ENCODE measurements at places on chromosomes 3 and 15.
A peak's percentile ranks its signal among the peaks of the same experiment; 100 is the strongest.

DNA sequence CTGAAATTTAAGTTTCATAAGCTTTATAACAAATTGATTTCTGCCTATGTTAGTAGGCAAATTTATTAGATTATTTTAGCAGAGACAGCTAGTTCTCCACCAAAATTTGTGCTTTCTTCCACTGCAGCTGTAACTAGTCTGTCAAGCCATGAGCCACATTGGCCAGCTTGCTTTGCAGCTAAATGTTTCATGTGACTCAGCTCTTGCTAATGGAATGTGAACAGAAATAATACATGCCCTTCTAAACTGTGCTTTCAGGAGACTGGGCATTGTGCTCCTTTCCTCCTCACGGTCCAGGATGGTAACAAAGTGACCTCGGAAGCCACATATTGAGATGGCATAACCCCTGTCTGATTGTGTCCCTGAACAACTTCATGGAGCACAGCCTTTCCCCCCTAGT is 51.3 kb upstream of the KPNA4 start:
- DNase-seq = no peak

DNA sequence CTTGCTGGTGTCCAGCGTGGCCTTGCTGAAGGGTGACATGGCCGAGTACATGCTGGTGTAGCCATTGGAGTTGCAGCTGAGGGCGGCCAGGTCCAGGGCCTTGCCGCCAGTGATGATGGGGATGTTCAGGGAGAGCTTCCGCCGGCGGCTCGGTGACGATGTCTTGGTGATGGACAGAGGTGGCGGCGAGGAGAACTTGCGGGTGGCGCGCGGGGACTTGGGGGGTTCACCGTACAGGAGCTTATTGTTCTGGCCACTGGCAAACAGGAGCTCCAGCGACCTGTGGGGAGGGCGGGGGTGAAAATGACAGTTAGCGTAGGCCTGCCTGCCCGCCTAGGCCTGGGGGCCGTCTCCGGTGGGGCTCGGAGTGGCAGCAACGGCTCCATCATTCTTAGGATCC is 59.0 kb upstream of the CTSH start:
- no peak for DNase-seq

DNA sequence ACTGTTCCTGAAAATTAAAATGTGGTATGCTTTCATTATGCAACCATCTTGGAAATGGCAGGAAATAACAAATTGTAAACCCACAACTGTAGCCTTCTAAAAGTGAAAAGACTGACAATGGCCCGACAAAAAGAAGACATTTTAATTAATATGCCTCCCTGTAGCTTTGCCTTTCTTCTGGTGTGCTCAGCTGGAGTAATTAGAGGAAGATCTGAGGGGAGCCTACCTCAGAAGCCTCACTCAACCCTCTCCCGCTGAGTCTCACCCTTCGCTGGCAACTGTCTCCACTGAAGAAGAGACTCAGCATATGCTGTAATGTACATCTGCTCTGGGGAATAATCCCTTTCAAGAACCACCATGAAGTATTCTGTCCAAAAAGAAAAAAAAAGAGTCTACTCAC is 104.7 kb upstream of the SETMAR start:
- DNase-seq = no peak

DNA sequence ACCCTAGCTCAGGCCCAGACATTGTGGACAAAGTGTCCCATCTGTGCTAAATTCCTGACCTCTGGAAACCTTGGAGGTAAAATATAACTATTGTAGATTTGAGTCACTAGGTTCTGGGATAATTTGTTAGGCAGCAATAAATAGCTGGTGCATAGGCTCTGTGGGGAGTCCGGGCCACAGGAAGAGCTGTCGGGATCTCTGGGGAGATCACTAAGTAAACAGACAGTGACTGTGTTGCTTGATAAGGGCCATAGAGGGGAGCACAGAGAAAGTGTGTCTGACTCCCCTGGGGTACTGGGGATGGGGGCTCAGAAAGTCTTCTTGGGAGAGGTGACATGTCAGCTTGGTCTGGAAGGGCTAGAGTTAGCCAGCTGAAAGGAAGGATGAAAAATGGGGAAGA is 37.7 kb upstream of the MRPS22 start:
- DNase-seq = no peak

GRCh38 chr15:66413579-66413978 is 26.9 kb downstream of the MAP2K1 start:
- no peak for DNase-seq

DNA sequence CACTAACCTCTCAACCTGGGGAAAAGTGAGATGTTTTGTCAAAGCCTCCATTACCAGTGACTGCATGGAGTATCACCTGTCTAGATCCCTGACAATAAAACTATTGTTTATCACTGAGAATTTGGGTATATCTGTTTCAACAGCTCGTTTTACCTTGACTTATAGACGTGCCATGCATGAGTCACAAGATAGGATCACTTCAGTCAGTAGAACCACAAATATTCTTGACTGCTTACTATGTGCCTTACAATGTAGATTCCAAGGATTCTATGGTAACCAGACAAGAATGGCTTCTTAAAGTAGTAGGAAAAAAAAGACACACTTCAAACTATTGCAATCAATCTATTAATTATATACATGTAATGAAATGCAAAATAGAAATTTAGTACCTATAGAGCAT is 55.7 kb upstream of the GRM7 start:
- DNase-seq = no peak

DNA sequence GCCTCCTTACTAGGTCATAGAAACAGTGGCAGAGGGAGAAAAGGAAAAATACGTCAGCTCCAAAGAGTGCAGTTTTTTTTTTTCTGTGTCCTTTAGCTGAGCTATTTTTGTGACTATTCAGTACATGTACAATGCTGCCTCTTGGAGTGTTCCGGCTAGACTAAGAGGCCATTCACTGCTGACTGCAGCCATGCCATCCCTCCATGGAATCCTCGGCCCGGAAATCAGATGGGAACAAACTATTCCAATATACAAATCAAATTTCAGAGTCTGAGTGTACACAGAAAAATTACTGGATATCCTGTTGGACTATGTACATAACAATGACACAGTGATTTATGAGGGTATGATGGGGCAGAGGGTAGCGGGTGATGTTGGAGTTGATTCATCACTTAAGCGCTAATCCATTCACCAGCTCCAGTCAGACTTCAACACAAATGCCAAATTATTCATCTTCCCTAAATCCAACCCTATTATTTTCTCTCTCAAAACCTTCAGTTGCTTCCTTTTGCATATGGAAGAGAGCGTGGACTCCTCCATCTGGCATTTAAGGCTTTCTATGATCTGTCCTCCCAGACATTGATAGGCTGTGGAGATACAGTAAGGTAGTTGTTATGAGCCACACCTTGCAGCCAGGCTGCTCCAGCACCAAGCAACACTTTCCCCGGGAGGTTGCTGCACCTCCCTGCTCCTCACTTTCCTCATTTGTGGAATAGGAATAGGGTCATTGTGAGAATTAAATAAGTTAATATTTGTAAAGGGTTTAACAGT is 109.1 kb downstream of the LPP start:
- no peak for DNase-seq

DNA sequence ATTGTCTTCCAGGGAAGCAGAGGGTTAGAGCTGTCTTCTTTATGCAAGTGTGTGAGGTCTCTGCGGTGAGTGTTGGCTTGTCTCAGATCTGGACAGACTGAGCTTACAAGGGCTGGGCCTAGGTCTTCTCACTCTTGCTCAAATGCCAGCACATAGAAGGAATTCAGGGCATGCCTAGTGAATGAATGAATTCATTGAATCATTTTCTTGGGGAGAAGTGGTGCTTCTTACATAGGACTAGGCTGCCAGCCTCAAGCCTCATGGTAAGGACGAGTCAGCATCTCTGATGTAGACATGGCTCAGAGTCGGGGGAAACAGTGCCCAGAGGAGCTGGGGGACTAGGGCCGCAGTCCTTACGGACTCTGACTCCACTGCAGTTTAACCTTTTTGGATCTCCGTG is 17.2 kb downstream of the MKRN2 start:
- DNase-seq = no peak

DNA sequence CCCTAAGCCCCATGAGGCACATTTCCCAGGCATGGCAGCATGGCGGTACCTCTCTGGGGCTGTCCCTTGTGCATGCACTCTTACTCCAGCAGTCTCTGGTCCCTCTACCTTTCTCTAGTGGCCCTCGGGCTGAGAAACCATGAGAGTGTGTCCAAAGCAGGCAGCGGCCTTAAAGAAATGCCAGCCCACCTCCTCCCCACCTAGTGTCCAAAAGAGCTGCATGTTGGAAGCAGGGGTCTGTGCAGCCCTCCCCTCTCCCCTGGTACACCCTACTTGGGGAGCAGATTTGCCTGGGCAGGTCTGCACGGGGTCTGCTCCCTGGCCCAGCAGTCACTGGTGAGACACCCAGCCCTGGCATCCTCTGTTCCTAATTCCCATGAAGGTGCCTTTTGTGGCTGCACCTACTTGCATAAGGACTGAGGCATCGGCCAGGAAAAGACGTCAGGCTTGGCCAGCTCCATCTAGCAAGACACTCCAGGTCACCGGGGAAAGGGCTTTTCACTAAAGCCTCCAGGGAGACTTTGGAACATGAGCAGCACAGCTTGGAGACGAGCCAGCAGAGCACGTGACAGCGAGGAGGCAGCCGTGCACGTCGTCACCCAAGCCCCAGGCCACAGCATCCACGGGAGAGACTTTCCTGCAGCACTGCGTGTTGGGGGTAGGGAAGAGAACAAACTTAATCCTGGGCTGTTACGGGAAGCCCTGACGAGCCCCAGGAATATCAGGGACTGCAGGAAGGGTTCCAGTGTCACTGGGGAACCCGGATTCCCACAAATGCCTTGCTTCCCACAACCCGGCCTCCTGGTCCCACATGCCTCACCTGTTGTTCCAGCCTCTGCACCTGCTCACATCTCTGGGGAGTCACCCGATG is 38.8 kb downstream of the TM2D3 start:
- no peak for DNase-seq

DNA sequence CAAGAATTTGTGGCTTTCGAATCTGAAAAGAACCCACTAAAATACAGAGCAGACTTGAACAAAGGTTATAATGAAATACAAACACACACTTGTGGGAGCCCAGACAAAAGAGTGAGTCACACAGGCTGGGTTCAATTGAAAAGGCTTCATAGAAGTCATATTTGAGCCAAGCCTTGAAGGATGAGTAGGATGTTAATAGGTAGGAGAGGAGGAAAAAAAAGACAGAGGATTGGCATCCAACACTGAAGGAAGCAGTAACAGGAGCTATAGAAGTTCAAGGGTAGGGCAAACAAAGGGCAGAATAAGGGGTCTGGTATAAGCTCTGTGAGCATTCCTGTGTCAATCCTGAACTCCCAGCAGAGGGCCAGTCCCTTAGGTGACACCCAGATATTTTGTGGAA is 325.4 kb downstream of the FOXP1 start:
- DNase-seq = no peak

GRCh38 chr3:133159498-133160475 is 121.6 kb downstream of the TMEM108 start:
- DNase-seq = no peak

DNA sequence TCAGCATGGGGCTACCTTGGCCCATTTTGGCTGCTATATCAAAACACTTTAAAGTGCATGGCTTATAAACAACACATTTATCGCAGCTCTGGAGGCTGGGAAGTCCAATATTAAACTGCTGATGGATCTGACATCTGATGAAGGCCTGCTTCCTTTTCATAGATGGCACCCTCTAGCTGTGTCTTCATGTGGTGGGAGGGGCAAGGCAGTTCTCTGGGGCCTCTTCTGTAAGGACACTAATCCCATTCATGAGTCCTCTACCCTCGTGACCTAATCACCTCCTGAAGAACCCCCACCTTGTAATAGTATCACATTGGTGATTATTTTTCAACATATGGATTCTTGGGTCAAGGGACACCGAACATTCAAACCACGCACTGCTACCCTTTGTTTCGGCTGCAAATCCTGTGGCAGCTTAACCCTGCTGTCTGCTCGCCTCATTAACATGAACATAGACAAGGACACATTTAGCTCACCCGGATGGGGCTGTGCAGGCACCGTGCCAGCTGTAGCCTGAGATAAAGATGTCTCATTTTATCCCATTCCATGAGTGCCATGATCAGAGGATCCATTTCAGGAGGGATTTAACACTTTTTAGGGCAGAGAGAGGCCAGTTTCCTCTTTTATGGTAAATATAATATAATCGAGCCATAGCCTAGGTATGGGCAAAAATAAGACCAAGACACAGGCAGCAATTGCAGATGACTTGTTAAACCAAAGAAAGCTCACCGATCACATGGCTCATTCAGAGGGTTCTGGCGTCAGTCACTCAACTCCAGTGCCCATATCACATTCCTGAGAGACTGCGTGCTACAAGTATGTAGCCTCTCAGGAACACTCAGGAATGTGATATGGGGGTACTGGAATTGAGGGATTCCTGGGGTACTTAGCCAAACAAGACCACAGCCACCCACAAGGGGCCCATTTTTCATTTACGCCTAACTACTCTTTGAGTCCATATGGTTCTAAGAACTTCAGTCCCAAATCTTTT is 251.1 kb upstream of the ST8SIA2 start:
- no peak for DNase-seq

GRCh38 chr15:40782609-40783227 is 12.9 kb downstream of the C15orf62 start:
- DNase-seq = peak; percentile 72

All from T-helper 1 cell (primary cell).